ENCODE measurements at places on chromosomes 11 and 22. TPM values are rescaled to one million over a fixed set of nuclear protein-coding genes. Genes with fewer than 3 reads are reported as not detected.

DNA sequence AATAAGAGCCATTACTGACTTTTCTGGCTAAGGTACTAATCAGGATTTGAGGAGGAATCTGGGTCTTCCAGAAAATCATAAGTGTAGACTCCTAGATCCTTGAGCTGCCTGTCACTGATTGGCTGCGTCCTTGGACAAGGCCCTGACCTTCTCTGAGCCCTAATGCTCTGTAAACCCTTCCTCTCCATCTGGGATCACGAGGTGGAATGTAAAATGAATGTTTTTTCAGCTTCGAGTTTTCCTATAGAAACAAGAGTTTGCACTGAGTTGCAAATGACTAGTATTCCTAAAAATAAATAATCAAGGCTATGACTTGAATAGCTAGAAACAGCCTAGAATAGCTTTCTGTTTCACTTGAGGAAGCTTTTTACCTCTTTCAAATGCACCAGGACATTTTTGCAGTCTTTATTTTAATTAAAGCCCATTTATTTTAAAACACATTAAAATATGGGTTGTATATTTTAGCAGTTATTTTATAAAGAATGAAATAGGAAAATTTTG lies 1.1 kb upstream of the DIXDC1 start:
- H3K4me3 ChIP-seq, result peak overlapping the region; percentile 71
- H3K27ac ChIP-seq, result peak overlapping the region; percentile 81
- H3K36me3 ChIP-seq, result no peaks in the 10 kb centered on the region
- peaks cover 73% of the 10 kb centered on the region for H3K4me1 ChIP-seq

DNA sequence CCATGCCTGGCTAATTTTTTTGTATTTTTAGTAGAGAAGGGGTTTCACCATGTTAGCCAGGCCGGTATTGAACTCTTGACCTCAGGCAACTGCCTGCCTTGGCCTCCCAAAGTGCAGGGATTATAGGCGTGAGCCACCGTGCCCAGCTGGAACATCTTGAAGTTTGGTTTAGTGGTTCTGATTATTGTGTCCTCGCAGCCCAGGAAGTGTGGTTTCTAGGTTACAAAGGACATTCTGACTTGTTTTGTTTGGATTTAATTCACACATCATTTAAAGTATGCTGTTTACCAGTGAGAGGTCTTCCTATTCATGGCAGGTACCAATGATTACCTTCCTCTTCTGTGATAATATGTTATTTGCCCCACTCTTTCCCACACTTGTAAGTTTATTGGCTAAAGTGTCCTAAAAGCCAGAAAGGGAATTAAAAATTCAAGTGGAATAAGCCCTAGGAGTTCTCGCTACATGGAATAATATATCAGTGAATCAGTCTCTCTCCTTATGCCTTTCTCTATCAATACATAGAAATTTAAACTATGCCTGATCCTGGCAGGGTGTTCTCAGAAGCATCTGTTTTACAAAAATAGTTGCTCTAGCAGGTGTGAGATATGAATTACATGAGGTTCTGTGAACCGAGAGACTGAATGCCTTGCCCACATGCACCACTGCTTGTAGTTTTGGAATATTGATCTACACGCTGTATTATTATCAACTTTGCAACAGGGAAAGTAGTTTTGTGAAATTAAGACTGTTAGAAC lies 263.1 kb downstream of the DDX10 start:
- no peak for DNase-seq
- peaks cover 11% of the 10 kb centered on the region for H3K4me1 ChIP-seq
- no peak overlapping the region for H3K4me3 ChIP-seq
- no peaks in the 10 kb centered on the region for H3K36me3 ChIP-seq

GRCh38 chr11:21396342-21397008 lies 727.1 kb downstream of the NELL1 start:
- H3K36me3 ChIP-seq, result no peaks in the 10 kb centered on the region
- no peak overlapping the region for H3K27ac ChIP-seq
- no peaks in the 10 kb centered on the region for H3K27me3 ChIP-seq
- no peak for DNase-seq
- H3K4me1 ChIP-seq, result no peaks in the 10 kb centered on the region

DNA sequence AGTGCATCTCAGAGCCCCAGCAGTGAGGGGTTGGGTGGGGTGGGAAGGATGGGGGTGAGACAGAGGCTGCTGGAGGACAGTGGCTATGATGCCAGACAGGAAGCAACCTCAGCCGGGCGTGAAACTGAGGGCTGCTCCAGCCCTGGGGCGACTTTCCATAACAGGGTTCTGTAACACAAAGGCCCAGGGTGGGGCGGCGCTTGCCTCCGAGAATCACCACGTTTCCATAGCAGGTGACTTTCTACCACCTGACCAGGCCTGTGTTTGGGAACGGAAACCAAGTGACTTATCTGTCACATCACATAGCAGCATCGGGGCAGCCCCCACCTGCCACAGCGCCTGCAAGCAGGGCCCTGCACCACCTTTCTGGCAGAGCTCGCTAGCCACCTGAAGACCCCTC lies 85.8 kb downstream of the TRMU start:
- H3K27ac ChIP-seq, result no peak overlapping the region
- no peak for DNase-seq
- H3K27me3 ChIP-seq, result no peaks in the 10 kb centered on the region
- no peaks in the 10 kb centered on the region for H3K36me3 ChIP-seq

- no peak overlapping the region for H3K27ac ChIP-seq
- H3K4me3 ChIP-seq, result no peak overlapping the region
- no peak for DNase-seq
- peaks cover 8% of the 10 kb centered on the region for H3K36me3 ChIP-seq
- H3K27me3 ChIP-seq, result no peaks in the 10 kb centered on the region
Observed at GRCh38 chr11:66188580-66188979, 79.9 kb upstream of the RAB1B start.

DNA sequence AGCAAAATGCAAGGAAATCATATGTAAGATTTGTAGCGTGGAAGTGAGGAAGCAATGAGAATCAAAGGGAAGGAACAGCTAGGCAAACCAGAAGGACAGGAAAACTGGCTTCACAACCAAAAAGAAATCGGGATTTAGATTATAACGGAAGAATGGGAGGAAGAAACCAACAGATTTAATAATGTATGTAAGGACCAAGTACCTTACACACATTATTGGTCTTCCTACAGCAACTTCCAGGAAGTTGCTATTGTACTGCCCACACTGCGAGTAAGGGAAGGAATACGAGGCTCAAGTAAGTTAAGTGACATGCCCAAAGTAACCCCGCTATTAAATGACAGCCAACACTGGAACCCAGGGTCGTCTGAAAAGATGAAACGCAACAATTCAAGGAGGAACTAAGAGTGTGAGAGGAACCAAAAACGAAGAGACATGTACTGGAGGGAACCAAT lies 473 bp downstream of the TXN2 start:
- peaks cover 32% of the 10 kb centered on the region for H3K4me1 ChIP-seq
- H3K27me3 ChIP-seq, result no peaks in the 10 kb centered on the region
- H3K27ac ChIP-seq, result peak overlapping the region; percentile 95
- H3K36me3 ChIP-seq, result peaks cover 13% of the 10 kb centered on the region
- peak overlapping the region; percentile 86 for H3K4me3 ChIP-seq

The NUDT22 gene
- 50.3 TPM for total RNA-seq

DNA sequence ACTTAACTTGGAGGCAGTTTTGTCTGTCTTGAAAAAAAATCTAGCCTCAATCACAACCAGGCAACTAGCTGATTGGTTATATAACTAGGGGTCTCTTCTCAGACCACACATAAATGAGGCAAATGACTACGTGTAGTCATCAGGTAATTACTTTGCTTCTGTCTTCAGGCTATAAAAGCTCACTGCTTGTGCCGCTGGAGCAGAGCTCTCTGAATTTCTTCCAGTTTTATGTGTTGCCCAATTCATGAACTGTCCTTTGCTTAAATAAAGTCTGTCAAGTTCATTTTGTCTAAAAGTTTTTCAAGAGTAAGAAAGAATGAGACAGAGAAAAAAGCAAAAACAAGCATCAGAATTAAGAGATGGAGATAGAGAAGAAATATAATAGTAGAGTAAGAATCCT lies 93.4 kb downstream of the MUC15 start:
- DNase-seq, result no peak
- no peak overlapping the region for H3K27ac ChIP-seq
- H3K36me3 ChIP-seq, result no peaks in the 10 kb centered on the region
- H3K4me1 ChIP-seq, result no peaks in the 10 kb centered on the region
- H3K4me3 ChIP-seq, result no peak overlapping the region

GRCh38 chr11:86220653-86221052 lies 23.9 kb upstream of the EED start:
- peaks cover 3% of the 10 kb centered on the region for H3K4me1 ChIP-seq
- no peak overlapping the region for H3K4me3 ChIP-seq
- DNase-seq, result no peak
- no peaks in the 10 kb centered on the region for H3K27me3 ChIP-seq
